ENCODE measurements at places on chromosomes 13 and 19. TPM values are rescaled to one million over a fixed set of nuclear protein-coding genes. Genes with fewer than 3 reads are reported as not detected.

RFPL4A gene
- total RNA-seq: not detected

NANOS3 gene
- not detected for total RNA-seq

SEMA6B gene
- 5.9 TPM for total RNA-seq

RASAL3 gene
- total RNA-seq: not detected

SULT2A1 gene
- total RNA-seq: not detected

B3GNT3 gene
- total RNA-seq: 0.05 TPM

MCEMP1 gene
- not detected for total RNA-seq

SSC5D gene
- 0.07 TPM for total RNA-seq

SHD gene
- not detected for total RNA-seq

ZNF835 gene
- not detected for total RNA-seq

ZNF30 gene
- total RNA-seq: 4.2 TPM

IRGC gene
- not detected for total RNA-seq
